ENCODE measurements at places on chromosomes 2 and 18.

GRCh38 chr18:47149457-47150028, 757 bp downstream of the HDHD2 start:
- DNase-seq: no peak

- no peak for DNase-seq
Observed at GRCh38 chr18:73901151-73901550, 246.5 kb downstream of the FBXO15 start.

- DNase-seq: no peak
Observed at GRCh38 chr2:45582522-45582921, 28.5 kb downstream of the SRBD1 start.

DNA sequence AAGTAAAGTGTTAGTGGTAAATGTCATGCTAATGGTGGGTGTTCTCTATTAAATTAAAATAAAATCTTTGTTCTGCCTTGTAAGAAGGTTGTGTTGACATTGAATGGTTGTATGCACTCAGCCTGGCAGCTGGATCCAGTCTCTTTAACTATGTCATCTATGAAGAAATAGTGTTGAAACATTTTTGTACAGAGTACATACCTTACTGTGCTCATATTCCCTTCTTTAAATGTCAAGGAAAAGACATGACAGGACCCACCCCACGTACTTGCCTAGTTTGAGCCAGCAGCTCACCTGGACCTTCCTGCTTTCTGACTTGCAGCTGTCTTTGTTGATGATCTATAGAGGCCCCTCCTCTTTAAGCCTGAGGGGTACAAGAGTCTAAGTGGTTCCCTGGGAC, 85.6 kb upstream of the ST3GAL5 start:
- DNase-seq: no peak

All from activated CD4-positive, alpha-beta T cell treated with anti-CD3 and anti-CD28 coated beads, Interleukin-2, amount 50 U/mL, for 4 hours (primary cell).